NCI-H2107 (cell line): ENCODE measurements at places on chromosomes 3 and 15.

GRCh38 chr15:26391567-26392194 is 381.2 kb downstream of the GABRB3 start:
- DNase-seq: no peak

- DNase-seq: no peak
Measured at GRCh38 chr15:57283774-57284503, 92.4 kb upstream of the CGNL1 start.

DNA sequence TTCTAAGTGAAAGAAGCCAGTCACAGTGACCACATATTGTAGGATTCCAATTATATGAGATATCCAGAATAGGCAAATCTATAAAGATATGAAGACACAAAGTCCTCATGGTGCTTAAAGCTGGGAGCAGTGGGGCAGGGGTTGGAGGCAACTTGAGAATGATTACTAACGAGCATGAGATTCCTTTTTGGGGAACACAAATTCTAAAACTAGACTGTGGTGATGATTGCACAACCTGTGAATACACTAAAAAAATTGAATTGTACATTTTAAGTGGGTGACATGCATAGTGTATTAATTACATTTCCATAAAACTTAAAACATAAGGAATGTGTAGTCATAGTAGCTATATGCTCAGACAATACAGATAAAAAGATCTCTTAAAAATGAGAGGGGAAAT is 103.2 kb downstream of the DPH6 start:
- DNase-seq: no peak

DNA sequence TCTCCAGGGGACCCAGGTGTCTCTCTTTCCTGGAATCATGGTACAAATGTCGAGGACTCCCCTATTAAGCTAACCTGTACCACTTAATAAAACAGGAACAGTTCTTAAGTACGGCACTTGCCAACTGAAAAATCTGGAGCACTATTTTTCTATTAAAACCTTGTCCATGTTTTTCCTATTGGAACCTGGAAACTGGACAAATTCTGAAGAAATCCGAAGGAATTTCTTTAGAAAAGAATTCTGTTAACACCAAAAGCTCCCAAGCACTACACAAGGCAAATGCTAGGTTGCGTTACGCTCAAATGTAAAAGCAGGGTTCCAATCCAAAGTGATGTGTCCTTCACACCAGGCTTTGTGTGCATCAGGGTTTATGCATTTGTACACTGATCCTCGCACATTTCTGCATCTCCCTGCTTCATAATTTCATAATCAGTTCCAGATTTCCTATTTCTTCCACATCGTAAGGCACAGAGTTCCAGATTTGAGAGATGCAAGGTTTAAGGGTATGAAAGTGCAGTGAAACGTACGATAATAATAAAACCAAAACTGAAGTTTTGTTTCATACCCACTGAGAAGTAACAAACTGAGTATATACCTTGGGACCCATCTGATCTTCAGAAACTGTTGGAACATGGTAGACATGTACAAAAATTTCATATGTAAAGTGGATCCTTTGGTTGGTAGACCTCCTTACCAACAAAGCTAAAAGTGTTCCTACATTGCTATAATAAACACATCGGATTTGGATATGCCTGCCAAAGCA is 132.1 kb upstream of the WNT5A start:
- DNase-seq: no peak

- no peak for DNase-seq
Measured at GRCh38 chr3:130850843-130851242, 43.0 kb upstream of the ATP2C1 start.

DNA sequence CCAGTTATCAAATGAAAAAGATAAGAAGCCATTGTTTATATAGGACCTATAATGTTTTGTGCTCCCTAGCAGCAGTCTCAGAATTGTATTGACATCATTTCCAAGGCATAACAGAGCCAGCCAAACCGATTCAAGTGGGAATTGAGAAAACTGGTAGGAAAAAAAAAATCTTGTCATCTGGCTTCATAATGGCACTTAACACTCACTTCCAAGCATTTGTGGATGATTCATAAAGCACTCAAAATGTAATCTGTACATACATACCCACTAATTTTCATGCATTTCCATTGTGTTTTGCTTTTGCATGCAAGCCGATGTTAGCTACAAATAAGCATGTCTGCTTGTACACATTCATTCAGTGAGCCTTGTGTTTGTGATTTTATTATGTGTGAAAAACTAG is 18.6 kb upstream of the TRPC1 start:
- DNase-seq: no peak
